Suppressor macrophage treated with lipopolysaccharide for 4 hours (primary cell): ENCODE measurements at places on chromosomes 13 and 19.
A peak's percentile ranks its signal among the peaks of the same experiment; 100 is the strongest.

DNA sequence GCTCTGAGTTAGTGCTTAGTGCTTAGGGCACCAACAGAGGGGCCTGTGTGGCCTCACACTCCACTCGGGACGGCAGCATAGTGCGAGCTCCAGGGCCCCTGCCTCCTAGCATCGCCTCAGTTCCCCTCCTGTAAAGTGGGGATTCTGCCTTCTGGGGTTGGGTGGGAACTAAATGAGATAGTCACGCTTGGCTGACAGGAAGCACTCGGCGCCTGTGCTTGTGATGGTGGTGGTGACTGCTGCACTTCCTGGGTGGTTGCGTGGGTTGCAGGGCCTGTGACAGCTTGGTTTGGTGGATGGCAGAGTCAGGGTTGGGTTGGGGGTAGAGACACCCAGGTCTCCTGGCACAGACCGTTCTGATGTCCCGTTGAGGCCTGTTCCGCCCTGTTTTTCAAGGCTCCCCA, 7.7 kb downstream of the PLEKHF1 start:
- DNase-seq, result peak; percentile 38

DNA sequence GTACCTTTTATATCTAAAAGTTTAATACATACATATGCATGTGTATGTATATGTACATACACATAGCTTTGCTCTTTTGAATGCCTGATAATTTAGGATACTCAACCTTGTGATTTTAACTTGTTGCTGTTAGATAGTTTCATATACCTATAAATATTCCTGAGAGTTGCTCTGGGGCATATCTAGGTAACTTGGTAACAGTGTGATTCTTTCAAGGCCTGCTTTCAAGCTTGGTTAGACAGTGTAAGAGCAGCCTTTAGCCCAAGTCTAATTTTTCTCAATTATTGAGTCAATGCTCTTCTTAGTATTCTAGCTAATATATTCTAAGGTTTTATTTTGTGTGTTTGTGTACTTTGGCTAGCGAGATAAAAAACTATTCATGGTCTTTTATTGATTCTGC, 762.1 kb upstream of the MIR17HG start:
- DNase-seq, result no peak

DNA sequence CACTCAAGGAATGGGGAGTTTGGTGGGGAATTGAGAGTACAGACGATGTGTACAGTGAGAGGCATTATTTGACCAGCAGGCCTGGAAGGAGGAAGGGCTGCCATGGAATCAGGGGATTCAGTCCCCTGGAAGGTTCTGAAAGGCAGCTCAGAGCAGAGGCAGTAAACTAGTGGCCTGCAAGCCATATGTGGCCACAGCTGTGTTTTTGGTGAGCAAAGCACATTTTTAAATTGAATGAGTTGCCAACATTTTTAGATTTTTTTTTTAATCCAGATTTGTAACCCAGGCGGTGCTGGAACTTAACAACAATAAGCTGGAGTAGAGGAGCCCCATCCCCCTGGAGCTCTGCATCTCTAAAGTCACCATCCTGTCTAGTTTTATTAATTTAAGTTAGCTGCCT, 95.3 kb upstream of the IPO5 start:
- DNase-seq, result no peak

- DNase-seq, result peak; percentile 87
These were observed 6.9 kb upstream of the CBY2 start for GRCh38 chr13:45695198-45695730.

- DNase-seq, result no peak
These were observed 46.5 kb downstream of the MLLT1 start for GRCh38 chr19:6233056-6233826.

DNA sequence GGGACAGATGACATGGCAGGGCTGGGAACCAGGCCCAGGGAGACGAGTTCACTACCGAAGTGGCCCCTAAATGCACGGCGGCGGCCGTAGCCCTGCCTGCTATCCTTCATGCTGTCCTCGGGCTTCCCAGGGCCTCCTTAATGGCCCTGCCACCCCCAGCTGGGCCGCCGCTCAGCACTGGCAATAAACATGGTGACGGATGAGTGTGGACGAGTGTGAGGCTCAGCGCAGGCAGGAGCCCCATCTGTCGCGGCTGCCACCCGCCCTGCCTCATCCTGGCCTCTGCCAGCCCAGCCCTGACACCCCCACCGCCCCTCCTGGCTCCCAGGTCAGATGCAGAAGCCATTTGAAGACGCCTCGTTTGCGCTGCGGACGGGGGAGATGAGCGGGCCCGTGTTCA, 13.6 kb downstream of the PIN1 start:
- no peak for DNase-seq

- no peak for DNase-seq
These were observed 473.6 kb upstream of the SLC10A2 start for GRCh38 chr13:103539721-103540381.

GRCh38 chr19:48319647-48320541, 5.5 kb upstream of the EMP3 start:
- peak; percentile 86 for DNase-seq

DNA sequence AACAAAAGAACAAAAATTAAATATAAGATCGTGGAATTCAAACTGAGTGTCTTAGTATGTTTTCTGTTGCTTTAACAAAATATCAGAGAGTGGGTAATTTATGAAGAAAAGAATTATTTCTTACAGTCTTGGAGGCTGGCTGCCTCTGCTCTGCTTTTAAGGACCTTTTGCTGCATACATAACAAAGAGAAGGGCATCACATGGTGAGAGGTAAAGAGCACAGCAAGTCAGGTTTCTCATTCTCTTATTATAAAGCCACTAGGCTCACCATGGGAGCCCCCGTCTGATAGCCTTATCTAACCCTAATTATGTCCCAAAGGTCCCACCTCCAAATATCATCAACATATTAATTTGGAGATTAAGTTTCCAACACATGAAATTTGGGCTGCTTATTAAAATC, 231.3 kb downstream of the SLITRK6 start:
- no peak for DNase-seq

GRCh38 chr13:109274188-109274821, 512.1 kb downstream of the IRS2 start:
- DNase-seq, result no peak

DNA sequence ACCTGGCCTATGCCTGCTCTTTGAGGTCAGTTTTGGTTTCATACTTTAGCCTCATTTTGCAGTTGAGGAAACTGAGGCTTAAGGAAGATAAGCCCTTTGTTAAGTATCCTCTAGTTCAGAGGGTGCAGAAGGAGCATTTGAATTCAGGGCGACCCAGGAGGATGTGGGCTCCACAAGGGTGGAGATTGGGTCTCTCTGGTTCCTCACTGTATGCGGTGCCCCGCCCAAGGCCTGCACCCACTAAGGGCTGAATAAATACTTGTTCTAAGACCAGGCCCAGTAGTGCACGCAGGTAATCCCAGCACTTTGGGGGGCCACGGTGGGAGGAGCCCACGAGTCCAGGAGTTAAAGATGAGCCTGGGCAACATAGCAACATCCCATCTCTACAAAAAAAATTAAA, 768 bp upstream of the SLC44A2 start:
- no peak for DNase-seq

DNA sequence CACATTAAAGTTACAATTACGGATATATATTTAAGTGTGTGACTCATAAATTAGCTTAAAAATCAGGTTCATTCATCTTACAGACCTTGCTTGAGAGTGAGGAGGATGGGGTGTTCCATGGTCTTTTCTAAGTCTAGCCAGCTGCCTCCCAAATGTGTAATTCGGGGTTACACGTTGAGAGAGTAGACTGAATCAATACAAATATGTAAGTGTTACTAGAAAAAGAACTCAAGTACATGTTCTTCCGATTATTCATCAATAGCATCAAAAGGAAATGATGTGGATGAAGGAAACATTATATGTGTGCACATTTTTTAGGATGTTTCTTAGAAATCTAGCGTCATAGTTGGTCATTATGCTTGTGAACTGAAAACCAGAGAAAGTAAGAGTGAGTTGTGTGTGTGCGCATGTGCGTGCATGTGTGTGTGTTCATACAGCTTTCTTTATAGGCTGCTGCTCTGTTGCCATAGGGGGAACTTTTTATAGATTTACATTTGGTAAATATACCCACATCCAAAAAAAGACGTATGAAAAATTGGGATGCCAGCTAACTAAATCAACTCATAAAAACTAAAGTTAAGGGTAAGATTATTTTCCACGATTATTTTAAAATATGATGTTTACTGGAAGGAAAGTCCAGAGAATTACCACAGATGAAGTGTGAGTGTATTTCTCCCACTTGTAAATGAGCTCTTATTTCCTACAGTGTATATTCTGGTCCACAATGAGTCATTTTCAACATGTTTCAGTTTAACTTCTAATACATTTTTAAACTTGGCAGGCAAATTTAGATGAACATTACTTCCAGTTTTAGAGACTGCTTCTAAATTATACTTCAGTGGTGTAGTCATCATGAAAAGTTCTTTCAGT, 82.4 kb downstream of the PIBF1 start:
- peak; percentile 9 for DNase-seq

GRCh38 chr19:38956264-38956663, 19.3 kb downstream of the FBXO17 start:
- DNase-seq, result no peak

DNA sequence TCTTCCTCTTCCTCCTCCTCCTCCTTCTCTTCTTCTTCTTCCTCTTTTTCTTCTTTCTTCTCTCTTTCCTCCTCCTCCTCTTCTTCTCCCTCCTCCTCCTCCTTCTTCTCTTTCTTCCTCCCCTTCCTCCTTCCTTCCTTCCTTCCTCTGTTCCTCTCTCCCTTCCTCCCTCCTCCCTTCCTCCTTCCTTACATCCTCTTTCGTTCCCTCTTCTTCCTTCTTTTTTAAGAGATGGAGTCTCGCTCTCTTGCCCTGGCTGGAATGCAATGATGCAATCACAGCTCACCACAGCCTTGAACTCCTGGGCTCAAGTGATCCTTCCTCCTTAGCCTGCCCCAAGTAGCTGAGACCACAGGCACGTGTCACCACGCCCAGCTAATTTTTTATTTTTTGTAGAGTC, 13.2 kb downstream of the EHD2 start:
- DNase-seq, result peak; percentile 29

GRCh38 chr19:2356036-2356646, 3.9 kb upstream of the TMPRSS9 start:
- no peak for DNase-seq

DNA sequence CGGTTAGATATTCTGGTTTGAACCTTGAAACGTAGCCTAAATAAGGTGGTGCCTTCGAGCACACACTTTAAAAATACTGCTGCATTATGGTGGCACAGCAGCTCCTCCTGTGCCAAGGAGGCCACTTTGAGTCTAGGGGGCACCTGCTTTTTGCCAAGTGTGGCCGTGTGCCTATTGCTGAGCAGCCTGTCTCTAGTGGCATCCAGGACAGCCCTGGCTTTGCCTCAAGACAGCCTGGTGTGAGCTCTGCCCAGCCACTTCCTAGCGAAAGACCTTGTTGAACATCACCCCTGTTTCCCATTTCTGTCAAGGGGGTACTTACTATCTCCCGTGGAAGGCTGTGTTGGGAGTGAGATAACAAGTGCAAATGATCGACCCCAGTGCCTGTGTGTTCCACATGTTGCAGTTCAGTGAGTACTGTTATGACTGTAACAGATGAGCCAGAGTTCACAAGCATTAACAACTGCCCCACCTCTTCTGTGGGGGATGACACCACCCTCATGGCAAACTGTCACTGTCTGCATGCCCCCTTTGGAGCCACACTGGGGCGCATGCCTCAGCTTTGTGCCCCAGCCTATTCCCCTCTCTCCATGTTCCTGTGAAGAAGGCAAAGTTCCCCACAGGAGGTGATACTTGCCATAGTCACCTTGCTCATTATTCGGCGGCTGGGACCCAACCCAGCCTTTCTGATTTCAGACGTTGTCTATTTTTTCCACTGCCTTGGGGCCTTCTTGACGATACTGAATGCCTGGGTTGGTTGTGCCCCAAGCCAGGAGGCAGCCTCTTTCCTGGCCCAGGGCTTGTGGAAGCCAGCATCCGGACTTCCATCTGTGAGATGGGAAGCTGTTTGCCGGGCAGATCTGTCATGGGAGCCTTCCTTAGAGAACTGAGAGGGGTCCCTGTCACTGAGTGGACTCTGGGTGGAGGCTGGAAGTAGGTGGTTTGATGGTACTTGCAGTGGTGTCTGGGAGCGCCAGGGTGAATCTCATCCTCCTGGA, 5.4 kb downstream of the GATAD2A start:
- no peak for DNase-seq

- DNase-seq, result no peak
These were observed 418.8 kb downstream of the GPC5 start for GRCh38 chr13:91817250-91817649.

GRCh38 chr19:51292971-51293370, 18.5 kb upstream of the IGLON5 start:
- no peak for DNase-seq

DNA sequence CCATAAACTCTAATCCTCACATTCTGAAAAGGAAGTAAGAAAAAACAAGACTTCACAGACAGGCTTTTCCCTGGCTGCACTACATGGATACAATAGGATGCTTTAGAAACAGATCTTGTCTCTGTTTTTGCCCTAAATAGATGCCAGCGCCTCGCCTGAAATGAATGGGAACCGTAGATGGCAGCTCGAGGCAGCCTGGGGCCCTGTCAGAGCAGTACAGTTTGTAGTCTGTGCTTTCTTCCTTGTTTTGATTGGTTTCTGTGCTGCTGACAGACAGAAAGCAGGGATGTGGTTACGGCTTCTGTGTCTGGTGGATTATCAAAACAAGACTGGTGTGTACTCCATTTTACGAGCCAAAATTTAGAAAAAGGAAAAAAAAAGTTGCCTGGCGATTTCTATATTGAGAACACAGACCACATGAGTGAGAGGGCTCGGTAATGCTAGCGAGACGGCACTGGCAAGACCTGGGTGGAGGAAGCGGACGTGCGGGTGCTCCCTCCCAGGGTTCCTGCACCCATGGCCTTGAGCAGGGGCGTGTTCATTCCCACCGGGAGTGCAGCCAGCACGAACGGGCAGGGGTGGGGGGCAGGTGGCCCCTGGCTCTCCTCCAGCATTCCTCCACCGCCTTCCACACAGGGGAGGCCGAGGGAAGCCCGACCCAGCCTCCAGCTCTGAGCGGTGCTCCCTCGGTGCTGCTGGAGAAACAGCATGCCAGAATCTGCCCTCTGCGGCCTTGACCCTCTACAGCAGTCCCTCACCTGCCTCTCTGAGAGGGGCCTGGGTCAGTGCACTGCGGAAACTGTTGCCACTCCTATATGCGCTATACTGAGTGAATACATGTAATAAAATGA, 37.6 kb upstream of the C1QTNF9 start:
- peak; percentile 66 for DNase-seq

- DNase-seq, result peak; percentile 45
These were observed 704.7 kb downstream of the DIAPH3 start for GRCh38 chr13:59458908-59459579.

- DNase-seq, result no peak
These were observed 482.2 kb upstream of the NBEA start for GRCh38 chr13:34459856-34460255.

- peak; percentile 33 for DNase-seq
These were observed 16.4 kb downstream of the ZNF574 start for GRCh38 chr19:42092350-42092749.
